ENCODE measurements at places on chromosomes 16 and 17.

- DNase-seq = peak; percentile 55
Measured at GRCh38 chr16:27571433-27572326, 21.7 kb downstream of the KATNIP start.

DNA sequence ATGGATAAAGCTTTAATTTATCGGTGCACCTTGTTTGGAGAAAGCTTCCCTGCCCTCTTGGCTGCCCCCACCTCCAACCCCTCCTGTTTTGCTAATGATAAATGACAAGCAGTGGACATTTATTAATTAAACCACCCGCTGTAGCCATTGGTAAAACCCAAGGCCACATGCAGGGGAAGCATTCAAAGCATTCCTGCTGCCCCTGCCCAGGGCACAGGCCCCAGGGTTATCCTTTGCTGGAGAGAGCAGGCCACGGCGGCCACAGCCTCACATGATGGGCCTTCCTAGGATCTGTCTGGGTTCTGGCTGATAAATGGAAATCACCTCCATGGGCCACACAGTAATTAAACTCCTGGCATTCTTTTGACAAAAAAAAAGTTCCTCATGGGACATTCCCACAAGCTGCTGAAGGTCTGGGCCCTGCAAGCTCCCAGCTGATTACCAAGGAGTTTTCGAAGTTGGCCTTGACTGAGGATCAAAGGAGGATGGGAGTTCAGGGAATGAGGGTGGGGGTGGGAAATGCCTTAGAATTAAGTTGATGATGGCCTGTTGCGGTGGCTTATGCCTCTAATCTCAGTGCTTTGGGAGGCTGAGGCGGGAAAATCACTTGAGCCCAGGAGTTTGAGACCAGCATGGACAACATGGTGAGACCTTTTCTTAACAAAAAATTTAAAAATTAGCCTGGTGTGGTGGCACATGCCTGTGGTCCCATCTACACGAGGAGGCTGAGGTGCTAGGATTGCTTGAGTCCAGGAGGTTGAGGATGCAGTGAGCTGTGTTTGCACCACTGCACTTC lies 35.5 kb downstream of the SOST start:
- no peak for DNase-seq

GRCh38 chr17:22512997-22513538 lies 820.7 kb downstream of the KCNJ18 start:
- no peak for DNase-seq

- no peak for DNase-seq
Measured at GRCh38 chr16:65658349-65658748, 536.5 kb upstream of the CDH11 start.

- no peak for DNase-seq
Measured at GRCh38 chr16:11676799-11677198, 8.5 kb downstream of the SNN start.

Measured in posterior cingulate gyrus (tissue), 11 donors.